Kidney tubule cell (primary cell): ENCODE measurements at places on chromosomes 1 and 21.
A peak's percentile ranks its signal among the peaks of the same experiment; 100 is the strongest.

- no peak for DNase-seq
Observed at GRCh38 chr1:215471463-215471862, 95.6 kb upstream of the KCTD3 start.

DNA sequence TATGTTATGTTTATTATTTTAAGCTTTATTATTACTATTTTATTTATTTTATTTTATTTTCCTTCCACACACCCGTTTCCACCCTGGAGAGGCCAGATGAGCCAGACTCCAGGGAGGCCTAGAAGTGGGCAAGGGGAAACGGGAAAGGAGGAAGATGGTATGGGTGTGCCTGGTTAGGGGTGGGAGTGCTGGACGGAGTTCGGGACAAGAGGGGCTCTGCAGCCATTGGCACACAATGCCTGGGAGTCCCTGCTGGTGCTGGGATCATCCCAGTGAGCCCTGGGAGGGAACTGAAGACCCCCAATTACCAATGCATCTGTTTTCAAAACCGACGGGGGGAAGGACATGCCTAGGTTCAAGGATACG, 468 bp upstream of the MX1 start:
- no peak for DNase-seq

DNA sequence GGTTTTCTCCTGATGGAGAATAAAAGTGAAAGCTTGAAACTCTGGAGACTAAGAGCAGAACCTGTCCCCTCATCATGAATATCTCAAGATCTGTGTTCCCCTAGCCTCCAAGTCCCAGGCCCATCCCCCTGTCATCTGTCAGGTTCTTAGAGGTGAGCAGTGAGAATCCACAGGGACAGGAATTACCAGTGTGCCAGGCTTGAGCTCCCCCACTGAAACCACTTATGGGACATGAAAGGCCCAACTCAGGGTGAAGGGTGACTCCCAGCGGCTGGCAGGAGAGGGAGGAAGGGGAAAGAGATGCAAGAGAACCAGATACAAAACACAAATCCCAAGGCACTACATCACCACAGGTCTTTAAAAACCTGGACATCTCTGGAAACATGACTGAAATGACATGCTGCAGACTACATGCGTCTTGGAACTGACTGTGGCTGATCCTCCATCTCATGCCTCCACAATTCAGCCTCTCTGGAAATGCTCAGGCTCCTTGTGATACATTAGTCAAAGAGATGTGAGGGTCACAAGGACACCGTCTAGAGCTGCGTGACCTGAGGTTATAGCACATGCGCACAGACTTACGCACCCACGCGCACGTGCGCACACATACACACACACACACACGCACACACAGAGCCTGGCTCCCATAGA, 6.8 kb upstream of the LY9 start:
- DNase-seq: no peak

- no peak for DNase-seq
Observed at GRCh38 chr1:93584261-93585003, 97.2 kb downstream of the BCAR3 start.

DNA sequence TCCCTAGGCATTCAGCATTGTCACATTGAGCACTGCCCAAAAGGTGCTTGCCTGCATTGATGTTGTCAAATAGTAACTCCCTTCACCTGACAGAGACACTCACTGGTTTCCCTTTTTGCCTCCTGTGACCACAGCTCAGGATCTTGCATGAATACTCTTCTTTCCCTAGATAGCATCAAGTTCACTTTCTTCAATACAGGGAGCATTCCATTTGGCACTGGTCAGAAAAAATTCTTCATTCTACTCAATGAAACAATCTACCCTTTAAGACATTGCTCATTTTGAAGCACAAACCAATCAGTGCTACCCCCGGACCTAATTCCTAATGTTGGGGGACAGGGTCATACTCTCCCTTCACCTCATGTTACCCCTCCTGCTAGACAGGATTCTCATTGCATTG, 319.0 kb upstream of the SNX7 start:
- DNase-seq: peak; percentile 44

DNA sequence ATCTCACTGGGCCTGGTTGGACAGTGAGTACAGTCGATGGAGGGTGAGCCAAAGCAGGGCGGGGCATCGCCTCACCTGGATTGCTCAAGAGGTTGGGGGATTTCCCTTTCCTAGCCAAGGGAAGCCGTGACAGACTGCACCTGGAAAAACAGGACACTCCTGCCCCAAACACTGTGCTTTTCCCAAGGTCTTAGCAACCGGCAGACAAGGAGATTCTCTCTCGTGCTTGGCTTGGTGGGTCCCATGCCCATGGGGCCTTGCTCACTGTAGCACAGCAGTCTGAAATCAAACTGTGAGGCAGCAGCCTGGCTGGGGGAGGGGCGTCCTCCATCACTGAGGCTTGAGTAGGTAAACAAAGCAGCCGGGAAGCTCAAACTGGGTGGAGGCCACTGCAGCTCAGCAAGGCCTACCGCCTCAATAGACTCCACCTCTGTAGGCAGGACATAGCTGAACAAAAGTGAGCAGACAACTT, 11.3 kb downstream of the C1orf105 start:
- peak; percentile 41 for DNase-seq

- no peak for DNase-seq
Observed at GRCh38 chr1:41427916-41428737, 56.4 kb downstream of the EDN2 start.

DNA sequence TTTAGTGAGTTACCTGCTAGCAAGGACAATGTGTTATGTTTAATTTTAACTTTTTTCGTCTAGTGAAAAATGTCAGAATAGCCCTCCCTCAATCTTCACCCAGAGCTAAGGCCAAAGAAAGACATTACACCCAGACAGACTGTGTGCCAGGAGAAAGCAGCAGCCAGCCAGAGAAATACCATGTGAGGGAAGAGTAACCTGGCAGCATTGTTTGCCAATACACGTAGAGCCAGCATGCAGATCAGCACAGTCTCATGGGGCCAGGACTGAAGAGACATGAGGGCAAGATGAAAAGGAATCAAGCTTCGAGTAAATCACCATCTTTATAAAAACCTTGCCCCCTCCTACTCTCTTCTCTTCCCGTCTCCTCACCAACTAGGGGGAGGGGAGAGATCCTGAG, 88.5 kb upstream of the ADAR start:
- DNase-seq: no peak

GRCh38 chr1:61140778-61141177, 58.4 kb downstream of the NFIA start:
- no peak for DNase-seq

GRCh38 chr1:172390683-172391551, 29.6 kb upstream of the C1orf105 start:
- DNase-seq: peak; percentile 62

GRCh38 chr1:57300186-57300585, 123.7 kb downstream of the DAB1 start:
- no peak for DNase-seq

GRCh38 chr1:239457491-239458143, 71.2 kb downstream of the CHRM3 start:
- no peak for DNase-seq

DNA sequence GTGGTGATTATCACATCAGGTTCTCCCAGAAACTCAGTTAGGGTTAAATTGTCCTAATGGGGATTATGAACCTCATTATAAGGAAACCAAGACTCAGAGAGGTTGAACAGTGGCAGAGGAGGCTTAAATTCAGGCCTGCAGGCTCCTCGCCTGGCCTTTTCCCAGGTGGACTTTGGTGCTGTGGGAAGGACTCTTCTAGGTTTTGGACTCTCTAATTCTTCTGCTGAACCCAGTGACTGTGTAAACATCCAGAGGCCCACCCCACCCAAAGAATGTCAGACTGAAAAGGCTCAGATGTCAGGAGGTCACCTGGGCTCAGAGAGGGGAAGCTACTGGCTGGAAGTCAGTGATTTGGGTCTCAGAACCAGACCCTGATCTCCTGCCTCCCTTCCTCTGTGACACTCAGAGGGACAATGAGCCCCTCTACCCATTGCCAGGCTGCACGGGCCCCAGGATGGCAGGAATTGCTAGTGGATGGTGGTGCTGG, 2.5 kb downstream of the ZNF362 start:
- DNase-seq: no peak

- DNase-seq: no peak
Observed at GRCh38 chr1:33569331-33569730, 96.9 kb downstream of the ZSCAN20 start.

GRCh38 chr1:152697701-152698600, at the start of gene LCE2A:
Gene LCE2A, plus strand, starts transcription at chr1:152698345. Its CDS starts 557 bp downstream, at chr1:152698902.
- no peak for DNase-seq
